Urinary bladder (tissue), 4 donors: ENCODE measurements at places on chromosomes 5 and 9. TPM values are rescaled to one million over a fixed set of nuclear protein-coding genes. Genes with fewer than 3 reads are reported as not detected.

Gene NEURL1B
- 51.9 TPM for polyA plus RNA-seq

Gene LRRC14B
- polyA plus RNA-seq = not detected

Gene ZNF300
- polyA plus RNA-seq = 3.7 TPM

DNA sequence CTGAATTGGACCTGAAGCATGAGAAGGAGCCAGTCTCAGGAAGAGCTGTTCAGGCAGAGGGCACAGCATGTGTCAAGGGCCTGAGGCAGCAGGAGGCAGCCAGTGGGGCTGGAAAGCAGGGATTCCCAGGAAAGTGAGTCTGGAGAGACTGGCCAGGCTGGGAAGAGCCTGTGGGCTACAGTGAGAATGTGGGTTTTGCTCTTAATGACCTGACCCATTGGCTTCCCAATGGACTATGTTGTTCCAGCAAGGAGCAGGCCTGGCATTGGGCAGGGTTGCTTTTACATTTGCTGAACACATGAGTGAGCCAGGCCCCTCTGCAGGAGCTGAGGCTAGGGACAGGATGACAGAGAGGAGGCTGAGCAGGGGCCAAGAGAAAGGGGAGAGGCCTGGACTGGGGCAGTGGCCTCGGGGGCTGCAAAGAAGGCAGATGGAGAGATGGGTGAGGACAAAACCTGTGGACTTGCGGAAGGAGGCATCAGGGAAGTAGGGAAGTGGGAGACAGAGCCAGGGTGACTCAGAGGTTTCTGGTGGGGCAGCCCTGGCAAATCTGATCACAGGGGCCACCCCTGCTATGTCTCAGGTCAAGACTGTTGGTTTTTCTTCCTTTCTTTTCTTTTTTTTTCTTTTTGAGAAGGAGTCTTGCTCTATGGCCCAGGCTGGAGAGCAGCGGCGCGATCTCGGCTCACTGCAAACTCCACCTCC, 65.9 kb upstream of the NEK6 start:
- DNase-seq = no peak

DNA sequence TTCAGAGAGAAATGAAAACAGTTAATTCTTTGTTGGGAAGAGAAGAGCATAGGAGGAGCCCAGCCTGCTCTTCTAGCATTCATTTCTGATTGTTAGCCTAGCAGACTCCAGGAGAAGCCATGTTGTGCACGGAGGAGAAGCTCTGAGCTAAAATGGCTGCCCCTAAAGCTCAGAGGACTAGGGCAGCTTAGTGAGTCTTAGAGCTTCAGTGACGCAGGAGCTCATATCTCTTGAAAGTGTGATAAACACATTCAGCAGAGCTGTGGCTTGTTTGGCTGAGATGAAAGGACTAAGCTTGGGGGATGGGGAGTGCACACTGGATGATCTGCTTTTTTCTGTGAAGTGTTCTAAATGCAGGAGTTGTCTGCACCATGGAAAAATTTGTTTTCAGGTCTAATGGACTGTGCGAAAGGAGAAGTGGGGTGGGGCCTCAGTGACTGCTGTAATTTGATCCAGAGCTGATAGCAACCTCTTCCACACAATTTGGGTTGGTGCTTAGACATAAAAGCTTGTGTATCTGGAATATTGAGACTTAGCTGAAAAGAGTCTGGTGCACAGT, 58.5 kb downstream of the ZNF462 start:
- peak; percentile 63 for DNase-seq
